CD14-positive monocyte (primary cell): ENCODE measurements at places on chromosomes 4 and X. TPM values are rescaled to one million over a fixed set of nuclear protein-coding genes. Genes with fewer than 3 reads are reported as not detected.

Gene IL2RG
- polyA plus RNA-seq: 48.3 TPM

DNA sequence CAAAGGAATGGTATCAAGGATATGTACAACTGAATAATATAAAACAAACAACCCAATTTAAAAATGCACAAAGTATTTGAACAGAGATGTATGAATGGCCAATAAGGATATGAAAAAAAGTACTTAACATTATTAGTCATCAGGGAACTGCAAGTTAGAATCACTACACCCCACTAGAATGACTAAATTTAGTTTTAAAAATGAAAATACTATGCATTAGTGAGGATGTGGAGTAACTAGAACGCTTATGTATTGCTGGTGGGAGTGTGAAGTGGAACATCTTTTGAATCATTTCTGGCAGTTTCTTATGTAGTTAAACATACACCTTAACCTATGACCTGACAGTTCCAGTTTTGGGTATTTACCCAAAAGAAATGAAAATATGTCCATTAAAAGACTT lies 13.0 kb upstream of the SLC16A2 start:
- no peaks in the 10 kb centered on the region for H3K36me3 ChIP-seq
- H3K27me3 ChIP-seq: no peaks in the 10 kb centered on the region
- H3K27ac ChIP-seq: no peak overlapping the region

DNA sequence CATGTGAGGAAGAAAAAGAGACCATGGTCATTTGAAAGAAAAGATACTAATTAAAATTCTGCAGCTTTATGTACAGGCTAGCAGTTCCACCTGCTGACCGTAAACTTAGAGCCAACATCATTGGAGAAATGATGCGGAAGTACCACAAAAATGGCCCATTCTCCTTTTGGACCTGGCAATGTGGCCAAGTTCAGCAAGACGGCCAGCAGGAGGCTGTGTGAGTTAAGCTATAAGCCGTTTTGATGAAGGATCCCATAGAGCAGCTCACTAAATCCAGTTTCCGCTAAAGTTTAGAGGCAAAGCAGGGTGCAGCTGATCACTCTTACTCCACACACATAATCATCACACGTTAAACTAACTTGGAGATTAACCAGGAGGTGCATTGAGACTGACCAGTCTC lies 133.8 kb downstream of the LDB2 start:
- no peaks in the 10 kb centered on the region for H3K36me3 ChIP-seq
- no peaks in the 10 kb centered on the region for H3K4me1 ChIP-seq
- H3K27me3 ChIP-seq: no peaks in the 10 kb centered on the region
- no peak overlapping the region for H3K4me3 ChIP-seq
- no peak overlapping the region for H3K27ac ChIP-seq

DNA sequence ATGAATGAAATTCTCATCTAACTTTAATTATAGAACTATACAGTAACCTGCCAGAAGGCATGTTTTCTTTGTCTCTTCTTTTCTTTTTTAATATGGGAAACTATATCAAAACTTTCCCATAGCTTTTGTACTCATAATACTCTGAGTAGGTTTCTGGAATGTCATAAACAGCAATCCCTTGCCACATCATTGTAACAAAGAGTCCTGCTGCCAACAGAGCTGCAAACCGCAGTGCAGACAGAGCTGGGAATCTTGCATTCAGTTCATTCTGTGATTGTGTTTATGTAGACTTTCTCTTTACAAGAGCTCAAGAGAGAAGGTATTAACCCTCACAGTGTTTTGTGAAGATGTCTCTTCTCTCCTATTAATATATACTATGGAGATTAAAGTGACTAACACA lies 304.4 kb upstream of the SLIT2 start:
- no peak overlapping the region for H3K4me3 ChIP-seq
- no peak overlapping the region for H3K27ac ChIP-seq
- no peaks in the 10 kb centered on the region for H3K4me1 ChIP-seq
- no peaks in the 10 kb centered on the region for H3K36me3 ChIP-seq
- no peaks in the 10 kb centered on the region for H3K27me3 ChIP-seq
- DNase-seq: no peak

GRCh38 chrX:93673056-93673868 lies at the start of gene NAP1L3:
NAP1L3 (minus strand) TSS chrX:93673578; CDS start chrX:93673304, 274 bp downstream.
- no peaks in the 10 kb centered on the region for H3K4me1 ChIP-seq
- no peak within 1 kb of the TSS for H3K27ac ChIP-seq
- H3K36me3 ChIP-seq: no peaks in the 10 kb centered on the region
- no peak for DNase-seq
- H3K27me3 ChIP-seq: peaks cover 13% of the 10 kb centered on the region

Gene ODAM
- not detected in 2 replicates for polyA plus RNA-seq

DNA sequence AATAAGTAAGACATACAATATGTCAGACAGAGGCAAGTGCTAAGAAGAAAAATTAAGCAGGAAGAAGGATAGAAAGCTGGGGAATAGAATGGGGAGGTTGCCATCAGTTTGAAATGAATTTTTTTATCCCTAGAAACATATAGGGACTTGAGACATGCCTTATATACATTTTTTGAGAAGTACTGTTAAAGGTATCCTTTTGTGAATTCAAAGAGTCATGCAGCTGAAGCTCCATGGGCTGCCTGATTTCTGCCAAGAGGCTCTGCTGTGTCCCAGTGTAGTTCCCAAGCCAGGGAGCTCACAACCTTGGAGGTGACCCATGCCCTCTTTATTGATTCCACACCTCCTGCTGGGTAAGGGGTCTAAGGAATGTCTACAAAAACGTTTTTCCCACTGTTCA lies 564.6 kb upstream of the DIPK2B start:
- no peak for DNase-seq
- H3K4me3 ChIP-seq: no peak overlapping the region
- H3K4me1 ChIP-seq: peaks cover 48% of the 10 kb centered on the region
- no peaks in the 10 kb centered on the region for H3K27me3 ChIP-seq
- no peaks in the 10 kb centered on the region for H3K36me3 ChIP-seq

GRCh38 chr4:140242357-140243277 lies 88.6 kb upstream of the MAML3 start:
- no peak overlapping the region for H3K27ac ChIP-seq
- H3K36me3 ChIP-seq: no peaks in the 10 kb centered on the region

Gene ARHGAP10
- polyA plus RNA-seq: 3.0 TPM

DNA sequence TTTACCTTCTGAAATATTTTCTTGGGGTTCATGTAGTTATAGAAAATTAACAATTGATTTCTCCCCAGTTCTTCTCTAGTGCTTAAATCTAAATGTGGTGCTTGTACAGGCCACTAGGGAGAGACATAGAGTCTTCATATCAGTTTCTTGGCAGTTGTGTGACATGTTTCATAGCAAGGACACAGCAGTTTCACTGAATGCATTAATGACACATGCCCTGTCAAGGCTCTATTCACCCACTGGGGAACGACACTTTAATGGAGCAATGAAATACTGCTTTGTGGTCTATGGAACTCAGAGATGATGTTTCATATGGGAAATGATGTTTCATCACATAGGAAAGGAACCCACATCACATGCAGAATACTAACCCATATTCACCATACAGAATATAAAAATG lies 2.8 kb downstream of the VEGFC start:
- H3K36me3 ChIP-seq: no peaks in the 10 kb centered on the region
- H3K27ac ChIP-seq: no peak overlapping the region
- peaks cover 51% of the 10 kb centered on the region for H3K27me3 ChIP-seq
- no peak for DNase-seq

GRCh38 chr4:105637408-105638176 lies 70.9 kb downstream of the INTS12 start:
- no peaks in the 10 kb centered on the region for H3K36me3 ChIP-seq
- no peak overlapping the region for H3K4me3 ChIP-seq
- H3K27ac ChIP-seq: no peak overlapping the region
- H3K27me3 ChIP-seq: no peaks in the 10 kb centered on the region

Gene OPN1LW
- not detected in 2 replicates for polyA plus RNA-seq

GRCh38 chr4:180809439-180809838 lies 1433.8 kb upstream of the TENM3 start:
- no peaks in the 10 kb centered on the region for H3K4me1 ChIP-seq
- no peak for DNase-seq
- H3K27ac ChIP-seq: no peak overlapping the region
- no peaks in the 10 kb centered on the region for H3K36me3 ChIP-seq

DNA sequence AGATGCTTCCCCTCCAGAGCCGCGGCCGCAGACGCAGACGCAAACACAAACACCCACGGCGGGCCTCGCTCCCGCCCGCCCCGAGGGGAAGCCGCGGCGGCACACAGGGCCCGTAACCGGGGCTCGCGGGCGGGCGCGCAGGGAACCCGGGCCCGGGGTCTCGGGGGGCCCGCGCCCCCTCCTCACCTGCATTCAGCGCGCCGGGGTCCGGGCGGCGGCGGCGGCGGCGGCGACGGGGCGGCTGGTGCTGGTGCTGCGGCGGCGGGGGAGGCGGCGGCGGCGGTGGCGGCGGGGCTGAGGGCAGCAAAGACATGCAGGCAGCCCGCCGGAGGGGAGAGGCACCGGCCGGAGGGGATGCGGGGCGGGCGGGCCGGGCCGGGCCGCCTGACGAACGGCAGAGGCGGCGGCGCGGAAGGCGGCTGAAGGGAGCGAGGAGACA lies 255 bp upstream of the CNOT6L start:
- H3K4me3 ChIP-seq: peak overlapping the region; percentile 95
- H3K27ac ChIP-seq: peak overlapping the region; percentile 92
- H3K4me1 ChIP-seq: peaks cover 36% of the 10 kb centered on the region

Gene PRSS12
- polyA plus RNA-seq: not detected

- no peaks in the 10 kb centered on the region for H3K27me3 ChIP-seq
- H3K4me1 ChIP-seq: no peaks in the 10 kb centered on the region
- no peak overlapping the region for H3K4me3 ChIP-seq
- no peak overlapping the region for H3K27ac ChIP-seq
- no peaks in the 10 kb centered on the region for H3K36me3 ChIP-seq
- DNase-seq: no peak
Measured at GRCh38 chrX:42241421-42241820, 318.1 kb upstream of the CASK start.

Gene XK
- polyA plus RNA-seq: not detected in 2 replicates

Gene SMARCA1
- 0.03 TPM in 1 of 2 replicates, not detected in the other for polyA plus RNA-seq

Gene LANCL3
- 0.12 TPM for polyA plus RNA-seq

DNA sequence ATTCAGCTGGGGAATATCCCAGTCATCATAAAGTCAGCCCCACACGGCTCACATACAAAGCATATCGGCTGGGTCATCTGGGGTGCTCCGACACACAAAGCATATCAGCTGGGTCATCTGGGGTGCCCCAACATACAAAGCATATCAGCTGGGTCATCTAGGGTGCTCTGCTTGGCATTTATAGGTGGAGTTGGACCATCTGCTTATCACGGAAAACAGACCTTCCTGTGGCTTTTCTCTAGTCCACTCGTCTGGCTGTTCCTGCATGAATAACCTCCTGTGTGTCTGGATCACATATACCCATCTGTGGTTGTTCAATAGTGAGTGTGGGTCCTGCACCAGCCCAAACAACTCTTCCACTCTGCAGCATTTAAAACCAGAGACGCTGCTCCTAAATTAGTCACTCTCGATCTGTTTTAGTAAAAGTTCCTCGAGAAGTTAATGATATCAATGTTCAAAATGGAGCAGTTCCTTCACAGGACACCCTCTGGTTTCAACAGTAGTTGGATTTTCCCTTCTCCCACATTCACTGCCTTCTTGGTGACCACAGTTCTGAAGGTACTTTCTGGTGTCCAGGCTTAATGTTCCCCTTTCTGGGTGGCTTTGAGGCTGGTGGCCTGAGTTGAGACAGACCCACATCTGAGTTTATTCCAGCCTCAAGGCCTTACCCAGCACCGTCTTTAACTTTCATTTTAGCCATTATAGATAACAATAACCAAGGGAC lies 70.0 kb upstream of the FRG1 start:
- H3K36me3 ChIP-seq: no peaks in the 10 kb centered on the region
- H3K4me3 ChIP-seq: no peak overlapping the region
- H3K4me1 ChIP-seq: no peaks in the 10 kb centered on the region
- DNase-seq: no peak
- H3K27ac ChIP-seq: no peak overlapping the region

- peaks cover 18% of the 10 kb centered on the region for H3K36me3 ChIP-seq
Measured at GRCh38 chr4:37826295-37827029, at the start of gene PGM2. PGM2 (plus strand) TSS chr4:37826686; CDS start chr4:37826733, 47 bp downstream.

DNA sequence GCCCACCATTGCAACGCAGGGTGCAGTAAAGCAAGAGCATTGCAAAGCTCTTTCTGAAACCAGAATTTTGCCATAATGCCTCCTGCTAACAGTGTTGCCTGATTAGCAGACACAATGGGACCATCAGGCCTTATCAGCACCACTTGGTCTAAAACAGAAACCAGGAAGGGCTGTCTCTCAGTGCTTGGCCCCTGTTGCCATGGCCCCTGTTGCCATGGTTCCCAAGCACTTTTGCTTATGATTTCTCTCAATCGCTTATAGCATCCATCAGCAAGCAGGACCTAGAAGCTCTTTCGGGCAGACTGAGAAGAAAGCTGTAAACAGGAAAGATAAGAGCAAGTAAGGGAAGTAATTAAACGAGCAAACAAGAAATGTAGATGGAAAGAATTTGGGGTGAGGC lies 36.8 kb downstream of the RTL5 start:
- DNase-seq: peak; percentile 78
- H3K27ac ChIP-seq: peak overlapping the region; percentile 59
- no peak overlapping the region for H3K4me3 ChIP-seq
- H3K36me3 ChIP-seq: no peaks in the 10 kb centered on the region
- no peaks in the 10 kb centered on the region for H3K27me3 ChIP-seq
- peaks cover 52% of the 10 kb centered on the region for H3K4me1 ChIP-seq

- no peaks in the 10 kb centered on the region for H3K36me3 ChIP-seq
- H3K27ac ChIP-seq: no peak overlapping the region
- H3K4me3 ChIP-seq: no peak overlapping the region
- DNase-seq: no peak
- H3K4me1 ChIP-seq: no peaks in the 10 kb centered on the region
Measured at GRCh38 chr4:5500165-5500564, 208.2 kb downstream of the EVC2 start.
